ENCODE measurements at places on chromosomes 5 and 9.

- no peak for DNase-seq
These were observed 371 bp upstream of the PITX1 start for GRCh38 chr5:135034236-135034962.

GRCh38 chr9:27847818-27848217 is 274.5 kb upstream of the C9orf72 start:
- no peak for DNase-seq

DNA sequence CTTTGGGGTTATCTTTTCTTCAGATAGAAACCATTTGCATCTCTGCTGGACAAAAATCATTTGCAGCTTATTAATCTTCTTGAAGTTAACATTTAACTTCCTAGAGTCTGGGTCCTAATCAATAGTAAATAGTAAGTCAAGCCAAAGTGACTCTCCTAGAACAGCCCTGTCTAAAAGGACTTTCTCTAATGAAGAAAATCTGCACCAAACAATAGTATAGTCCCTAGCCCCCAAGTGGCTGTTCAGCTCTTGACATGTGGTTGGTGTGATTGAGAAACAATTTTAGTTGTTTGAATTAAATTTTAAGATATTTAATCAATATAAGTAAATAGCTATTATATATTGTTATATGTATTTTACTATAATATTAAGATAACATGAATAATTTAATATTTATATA is 64.6 kb upstream of the SHB start:
- no peak for DNase-seq

GRCh38 chr5:72611118-72611730 is 104.0 kb upstream of the ZNF366 start:
- DNase-seq, result peak; percentile 36

GRCh38 chr5:112161392-112161748 is 257.7 kb downstream of the EPB41L4A start:
- DNase-seq, result no peak

DNA sequence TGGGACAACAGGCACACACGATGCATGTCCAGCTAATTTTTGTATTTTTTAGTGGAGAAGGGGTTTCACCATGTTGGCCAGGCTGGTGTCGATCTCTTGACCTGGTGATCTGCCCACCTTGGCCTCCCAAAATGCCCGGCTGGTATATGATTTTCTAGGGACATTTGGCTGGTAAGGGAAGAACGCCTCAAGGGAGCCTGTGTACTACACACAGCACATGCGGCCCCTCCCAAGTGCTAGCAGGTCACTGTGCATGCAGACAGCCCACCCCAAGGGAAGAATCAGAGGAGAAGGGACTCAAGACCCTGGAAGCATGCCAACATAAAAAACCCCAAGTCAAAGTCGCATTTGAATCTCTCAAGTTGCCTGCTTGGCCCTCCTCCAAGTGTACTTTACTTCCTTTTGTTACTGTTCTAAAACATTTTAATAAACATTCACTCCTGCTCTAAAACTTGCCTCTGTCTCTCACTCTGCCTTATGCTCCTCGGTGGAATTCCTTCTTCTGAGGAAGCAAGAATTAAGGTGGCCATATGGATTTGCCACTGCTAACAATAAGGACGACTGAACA is 24.3 kb upstream of the OTULINL start:
- no peak for DNase-seq

DNA sequence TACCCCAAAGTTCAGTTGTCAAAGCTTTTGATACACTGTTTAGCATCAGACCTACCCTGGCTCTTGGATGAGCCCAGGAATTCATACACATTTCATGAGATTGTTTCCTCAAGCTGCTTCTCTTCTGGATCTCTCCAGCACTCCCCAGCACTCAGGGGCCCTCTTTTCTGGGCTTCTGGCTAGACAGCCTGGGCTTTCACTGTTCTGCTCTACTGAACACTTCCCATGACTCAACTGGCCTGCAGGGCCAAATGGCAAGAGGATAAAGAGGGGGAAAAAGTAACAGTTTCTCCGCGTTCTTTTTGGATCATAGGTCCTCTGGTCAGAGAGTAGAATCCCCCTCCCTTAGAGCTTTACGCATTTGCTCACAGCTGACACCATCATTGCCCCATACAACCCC is 20.9 kb upstream of the LURAP1L start:
- DNase-seq, result no peak

- no peak for DNase-seq
These were observed 260.3 kb upstream of the SEMA6A start for GRCh38 chr5:116834796-116835515.

DNA sequence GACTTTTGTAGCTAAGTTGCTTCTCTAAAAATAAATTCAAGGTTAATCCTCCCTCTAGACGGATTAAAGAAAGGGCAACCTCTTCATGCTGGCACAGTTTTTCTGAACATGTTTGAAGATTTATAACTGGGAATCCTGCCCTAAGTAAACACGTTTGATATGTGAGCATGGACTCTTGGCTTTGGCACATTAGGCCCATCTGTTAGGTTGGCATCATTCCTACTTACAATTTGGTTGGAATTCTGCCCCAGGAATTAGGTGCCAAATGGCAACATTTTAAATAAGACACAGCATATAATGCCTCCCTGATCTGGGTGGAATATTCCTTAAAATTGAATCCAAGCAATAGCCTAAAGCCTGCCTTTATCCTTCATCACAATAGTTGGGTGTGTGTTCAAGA is 372.3 kb upstream of the CDH18 start:
- DNase-seq, result peak; percentile 99

GRCh38 chr9:73667749-73668148 is 516.1 kb downstream of the ANXA1 start:
- DNase-seq, result no peak

- no peak for DNase-seq
These were observed 39.0 kb downstream of the KIF4B start for GRCh38 chr5:155052532-155052931.

DNA sequence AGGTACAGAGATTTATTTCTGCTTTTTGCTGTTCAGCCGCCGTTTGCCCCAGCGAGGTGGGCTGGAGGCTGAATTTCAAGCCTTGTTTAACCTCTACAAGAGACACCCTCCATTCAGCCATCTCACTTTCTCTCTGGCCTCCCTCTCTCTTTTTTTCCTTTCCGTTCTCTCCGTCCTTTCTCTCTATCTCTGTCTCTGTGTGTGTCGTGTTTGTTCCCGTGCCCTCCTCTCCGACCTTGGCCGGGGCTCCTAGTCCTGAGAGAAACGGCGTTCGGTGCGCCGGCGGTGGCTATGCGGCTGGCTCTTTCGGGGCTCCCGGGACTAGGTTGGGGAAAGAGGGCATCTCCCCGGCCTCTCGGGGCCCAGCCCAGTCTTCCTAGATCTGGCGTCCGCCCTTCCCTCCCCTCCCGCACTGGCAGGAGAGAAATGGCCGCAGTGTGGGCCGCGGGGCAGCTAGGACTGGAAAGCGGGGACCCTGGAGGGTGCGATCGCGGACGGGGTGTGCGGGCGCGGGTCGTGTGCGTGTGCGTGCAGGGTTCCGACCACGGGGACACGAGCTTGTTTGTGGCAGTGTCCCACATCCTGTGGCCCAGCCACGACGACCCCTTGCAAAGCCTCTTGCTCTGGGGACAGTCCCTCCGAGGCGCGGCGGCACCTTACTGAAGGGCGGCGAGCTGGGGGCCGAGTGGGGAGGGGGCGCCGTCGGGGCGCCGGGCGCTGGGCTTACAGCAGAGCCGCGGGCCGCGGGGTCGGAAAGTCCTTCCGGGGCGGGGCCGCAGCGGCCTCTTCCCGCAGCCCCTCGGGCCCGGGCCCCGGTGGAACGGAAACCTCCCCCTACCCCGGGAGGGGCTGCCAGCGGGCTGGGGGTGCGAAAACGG is 5.7 kb downstream of the LHX2 start:
- DNase-seq, result no peak

- DNase-seq, result peak; percentile 39
These were observed 223.3 kb downstream of the SEC61B start for GRCh38 chr9:99445371-99445891.

DNA sequence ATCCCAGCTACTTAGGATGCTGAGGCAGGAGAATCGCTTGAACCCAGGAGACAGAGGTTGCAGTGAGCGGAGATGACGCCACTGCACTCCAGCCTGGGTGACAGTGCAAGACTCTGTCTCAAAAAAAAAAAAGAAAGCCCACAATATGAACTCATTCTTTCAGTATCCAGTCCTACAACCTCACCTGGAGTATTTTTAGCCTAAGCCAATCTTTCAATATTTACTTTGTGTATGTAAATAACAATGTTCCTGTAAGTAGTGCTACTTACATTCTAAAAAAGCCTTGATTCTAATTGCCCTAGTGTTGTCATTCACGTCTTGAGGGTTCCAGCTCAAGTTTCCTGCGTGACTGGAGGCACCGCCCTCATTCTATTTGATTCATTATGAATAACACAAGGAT is 62.0 kb downstream of the BHMT start:
- no peak for DNase-seq

- no peak for DNase-seq
These were observed 96.1 kb upstream of the IER5L start for GRCh38 chr9:129273941-129274684.

GRCh38 chr9:120561709-120562108 is 18.3 kb downstream of the CDK5RAP2 start:
- DNase-seq, result no peak

Data from NCI-H446 (cell line).